CD4-positive, alpha-beta T cell treated with Interleukin-6 at 100 ng/mL for 8 hours (primary cell): ENCODE measurements at places on chromosomes 6 and 20.
A peak's percentile ranks its signal among the peaks of the same experiment; 100 is the strongest.

- DNase-seq: no peak
Observed at GRCh38 chr6:72533606-72534005, 88.3 kb upstream of the KCNQ5 start.

GRCh38 chr6:149847939-149848267, 16.3 kb downstream of the LRP11 start:
- DNase-seq: no peak

GRCh38 chr6:95553880-95554279, 23.5 kb upstream of the MANEA start:
- no peak for DNase-seq

DNA sequence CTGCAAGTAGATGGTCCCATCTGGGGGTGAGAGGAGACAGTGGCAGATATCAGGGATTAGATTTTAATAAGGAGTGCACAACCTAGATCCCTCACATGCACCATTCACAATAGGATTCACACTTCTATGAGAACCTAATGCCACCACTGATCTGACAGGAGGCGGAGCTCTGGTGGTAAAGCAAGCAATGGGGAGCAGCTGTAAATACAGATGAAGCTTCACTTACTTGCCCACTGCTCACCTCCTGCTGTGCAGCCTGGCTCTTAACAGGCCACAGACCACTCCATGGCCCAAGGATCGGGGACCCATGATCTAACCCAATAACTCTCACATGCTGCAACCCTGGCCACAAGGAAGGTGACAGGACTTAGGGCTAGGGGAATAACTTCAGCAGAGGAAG, 75.4 kb downstream of the ZNF133 start:
- DNase-seq: no peak

- DNase-seq: no peak
Observed at GRCh38 chr6:51901766-51902764, 185.3 kb downstream of the PKHD1 start.

DNA sequence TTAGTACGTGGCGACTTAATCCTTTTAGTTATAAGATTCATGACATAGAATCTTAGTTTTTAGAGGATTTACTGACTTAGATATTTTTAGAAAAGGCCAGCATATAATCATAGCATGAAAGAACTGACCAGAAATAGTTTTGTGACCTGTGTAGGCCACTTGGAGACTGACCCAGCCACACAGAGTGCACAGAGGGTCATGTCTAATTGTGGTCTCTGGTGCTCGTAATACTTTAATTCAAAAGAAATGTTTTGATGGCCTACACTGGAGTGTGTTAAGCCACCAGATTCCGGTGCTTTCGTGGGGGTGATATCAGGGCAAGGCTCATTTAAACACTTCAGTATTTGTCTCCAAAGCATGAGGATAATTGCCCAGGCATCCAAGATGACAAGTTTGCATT, 11.4 kb downstream of the PCMTD2 start:
- DNase-seq: no peak

- no peak for DNase-seq
Observed at GRCh38 chr6:105995391-105995865, 90.7 kb upstream of the PRDM1 start.

DNA sequence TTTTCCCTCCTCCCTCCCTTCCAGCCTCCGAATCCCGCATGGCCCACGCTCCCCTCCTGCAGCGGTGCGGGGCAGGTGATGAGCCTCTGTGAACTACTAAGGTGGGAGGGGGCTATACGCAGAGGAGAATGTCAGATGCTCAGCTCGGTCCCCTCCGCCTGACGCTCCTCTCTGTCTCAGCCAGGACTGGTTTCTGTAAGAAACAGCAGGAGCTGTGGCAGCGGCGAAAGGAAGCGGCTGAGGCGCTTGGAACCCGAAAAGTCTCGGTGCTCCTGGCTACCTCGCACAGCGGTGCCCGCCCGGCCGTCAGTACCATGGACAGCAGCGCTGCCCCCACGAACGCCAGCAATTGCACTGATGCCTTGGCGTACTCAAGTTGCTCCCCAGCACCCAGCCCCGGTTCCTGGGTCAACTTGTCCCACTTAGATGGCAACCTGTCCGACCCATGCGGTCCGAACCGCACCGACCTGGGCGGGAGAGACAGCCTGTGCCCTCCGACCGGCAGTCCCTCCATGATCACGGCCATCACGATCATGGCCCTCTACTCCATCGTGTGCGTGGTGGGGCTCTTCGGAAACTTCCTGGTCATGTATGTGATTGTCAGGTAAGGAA, at the start of gene OPRM1:
OPRM1 (plus strand) TSS at position 10 of the 612 bp plus-strand sequence; CDS start at position 315, 305 bp downstream.
- DNase-seq: no peak

- no peak for DNase-seq
Observed at GRCh38 chr20:50909413-50909812, 21.8 kb downstream of the ADNP start.

DNA sequence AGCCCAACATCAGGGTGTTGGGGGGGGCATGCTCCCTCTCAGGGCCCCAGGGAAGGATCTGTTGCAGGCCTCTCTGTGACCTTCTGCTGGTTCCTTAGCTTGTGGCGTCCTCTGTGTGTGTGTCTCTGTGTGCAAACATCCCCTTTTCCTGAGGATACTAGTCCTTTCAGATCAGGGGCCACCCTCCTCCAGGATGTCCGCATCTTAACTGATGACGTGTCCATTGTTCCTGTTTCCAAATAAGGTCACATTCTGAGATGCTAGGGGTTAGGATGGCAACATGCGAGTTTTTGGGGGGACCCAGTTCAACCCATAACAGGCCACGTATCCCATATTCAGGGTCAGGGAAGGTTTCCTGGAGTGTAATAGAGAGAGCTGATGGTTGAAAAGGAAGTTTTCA, 40.9 kb downstream of the GMPR start:
- DNase-seq: no peak

DNA sequence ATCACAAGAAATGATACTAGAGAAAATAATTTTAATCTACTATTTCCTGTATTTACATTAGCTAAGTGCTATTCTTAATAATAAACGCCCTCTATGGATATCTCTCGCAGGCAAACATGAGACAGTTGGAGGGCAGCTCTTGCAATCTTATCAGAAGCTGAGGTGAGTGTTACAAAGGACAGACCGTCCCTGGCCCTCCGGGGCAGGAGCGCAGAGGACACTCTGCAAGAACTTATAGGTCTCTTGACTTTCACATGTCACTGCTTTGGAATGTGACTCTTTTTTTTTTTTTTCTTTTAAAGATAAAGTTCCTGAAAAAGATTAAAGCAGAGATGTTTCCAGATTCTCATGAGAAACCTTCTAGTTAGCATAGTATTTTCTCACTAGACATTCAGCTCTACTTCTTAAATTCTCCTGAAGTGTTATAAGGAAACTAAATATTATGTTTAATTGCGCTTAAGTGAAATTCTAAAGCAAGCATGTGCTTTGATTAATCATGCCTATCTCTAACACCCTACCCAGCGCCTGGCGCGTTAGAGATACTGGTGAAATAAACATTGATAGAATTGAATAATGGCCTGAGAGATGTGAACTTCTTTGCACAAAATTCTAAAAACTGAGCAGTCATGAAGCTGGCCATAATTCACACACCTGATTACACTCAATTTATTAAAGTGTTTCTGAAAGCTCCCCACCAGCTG, 57.4 kb downstream of the SYTL3 start:
- no peak for DNase-seq

GRCh38 chr20:18742841-18743240, 70.7 kb upstream of the SCP2D1 start:
- no peak for DNase-seq

GRCh38 chr6:100892693-100893092, 11.6 kb upstream of the ASCC3 start:
- no peak for DNase-seq

DNA sequence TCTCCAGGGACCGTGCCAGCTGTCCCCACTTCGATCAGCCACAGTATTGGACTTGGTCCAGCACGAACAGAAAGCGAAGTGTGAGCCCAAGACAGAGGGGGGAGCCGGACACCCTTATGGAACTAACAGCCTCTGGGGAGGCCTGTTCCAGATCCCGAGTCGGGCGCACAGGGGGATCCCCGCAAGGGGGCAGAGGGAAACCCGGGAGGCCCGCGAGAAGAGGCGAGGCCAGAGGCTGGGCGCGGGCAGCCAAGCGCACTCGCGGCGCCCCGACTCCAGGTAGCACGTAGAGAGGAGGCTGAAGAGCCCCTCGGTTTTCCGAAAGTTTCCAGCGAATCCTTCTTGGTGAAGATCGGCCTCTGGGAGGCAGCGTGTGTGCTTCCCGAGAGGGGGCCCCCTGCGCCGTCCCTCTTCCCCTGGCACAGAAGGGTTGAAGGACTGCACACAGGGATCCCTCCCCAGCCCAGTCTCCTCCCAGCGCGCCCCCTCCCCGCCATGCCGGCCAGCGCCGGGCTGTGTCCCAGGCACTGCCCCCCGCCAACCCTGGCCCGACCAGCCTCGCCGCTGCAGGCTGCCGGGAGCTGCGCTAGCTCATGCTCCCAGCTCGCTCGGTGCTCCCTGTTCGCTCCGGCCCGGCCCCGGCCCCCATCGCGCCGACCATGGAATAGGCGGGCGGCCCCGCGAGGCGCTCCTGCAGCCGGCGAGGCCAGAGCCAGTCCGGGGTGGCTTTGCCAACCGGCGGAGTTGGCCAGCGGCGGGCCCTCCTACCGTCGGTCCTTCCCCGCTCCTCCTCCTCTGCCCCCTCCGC, 577 bp upstream of the SLC24A3 start:
- DNase-seq: no peak

- DNase-seq: no peak
Observed at GRCh38 chr20:5357946-5358345, 41.2 kb upstream of the PROKR2 start.

GRCh38 chr20:2889797-2890196, 16.5 kb downstream of the PTPRA start:
- no peak for DNase-seq

GRCh38 chr6:151675746-151676459, 131.6 kb upstream of the ESR1 start:
- peak; percentile 48 for DNase-seq

GRCh38 chr6:125789167-125789566, 1.6 kb upstream of the NCOA7 start:
- peak; percentile 23 for DNase-seq

DNA sequence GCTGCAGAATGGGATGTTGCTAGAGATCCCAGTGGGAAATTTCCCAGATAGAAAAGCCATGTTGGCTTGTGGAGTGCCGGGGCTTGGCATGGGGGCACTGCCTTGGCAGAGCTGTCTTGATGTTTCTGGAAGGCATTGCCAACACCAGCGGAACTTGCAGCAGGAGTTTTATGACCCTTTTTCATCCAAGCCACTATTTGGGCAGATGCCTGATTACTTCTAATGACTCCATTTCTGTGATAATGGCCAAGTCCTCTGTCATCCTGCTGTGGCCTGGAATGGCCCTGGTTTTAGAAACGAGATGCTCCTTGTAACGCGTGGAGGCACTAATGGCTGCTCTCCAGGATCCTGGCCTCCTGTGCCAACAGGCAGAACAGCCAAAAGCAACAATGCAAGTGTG, 229.0 kb downstream of the ZNF217 start:
- no peak for DNase-seq

DNA sequence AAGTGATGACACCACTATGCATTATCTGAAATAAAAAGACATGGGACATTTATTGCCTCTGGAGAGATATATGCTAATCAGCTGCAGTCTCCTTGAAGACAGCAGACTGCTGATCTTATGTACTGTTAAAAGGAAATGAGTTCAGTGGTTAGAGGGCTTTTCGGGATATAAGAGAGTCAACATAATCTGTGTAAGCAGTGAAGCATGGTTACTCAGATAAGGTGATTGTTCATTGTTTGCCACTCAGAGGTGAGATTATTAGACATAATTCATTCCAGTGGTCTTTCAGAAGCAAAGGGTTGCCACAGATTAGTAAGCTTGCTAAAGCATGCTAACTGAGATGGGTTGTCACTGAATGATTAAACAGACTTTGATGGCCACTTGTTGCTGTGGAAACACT, 1450.7 kb upstream of the ADGRB3 start:
- DNase-seq: no peak

DNA sequence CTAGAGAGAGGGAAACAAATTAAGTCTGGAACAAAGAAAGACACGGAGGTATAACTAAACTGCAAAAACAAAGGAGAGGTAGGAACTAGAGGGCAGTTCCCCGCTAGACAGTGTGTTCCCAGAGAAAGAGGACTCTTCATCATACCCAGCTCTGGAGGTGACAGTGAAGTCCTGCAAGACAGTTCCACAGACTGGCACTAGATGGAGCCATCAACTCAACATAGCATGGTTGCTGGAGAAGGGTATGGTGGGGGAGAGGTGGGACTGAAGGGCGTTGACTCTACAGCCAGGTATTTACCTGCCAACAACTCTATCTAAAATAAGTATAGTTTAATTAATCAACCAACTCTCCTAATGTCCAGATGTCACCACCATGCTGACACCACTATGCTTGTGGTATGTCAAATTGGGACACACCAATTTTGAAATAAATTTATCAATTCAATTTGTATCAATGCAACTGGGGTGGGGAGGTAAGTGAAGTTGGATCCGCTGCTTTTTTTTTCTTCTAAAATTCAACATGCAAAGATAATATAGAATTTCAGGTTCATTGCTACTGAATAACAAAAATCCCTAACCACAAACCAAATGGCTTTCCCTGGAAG, 9.7 kb downstream of the BACH2 start:
- peak; percentile 37 for DNase-seq

- no peak for DNase-seq
Observed at GRCh38 chr6:20309186-20309585, 92.5 kb upstream of the E2F3 start.
